ENCODE measurements at places on chromosomes 12 and 14.

DNA sequence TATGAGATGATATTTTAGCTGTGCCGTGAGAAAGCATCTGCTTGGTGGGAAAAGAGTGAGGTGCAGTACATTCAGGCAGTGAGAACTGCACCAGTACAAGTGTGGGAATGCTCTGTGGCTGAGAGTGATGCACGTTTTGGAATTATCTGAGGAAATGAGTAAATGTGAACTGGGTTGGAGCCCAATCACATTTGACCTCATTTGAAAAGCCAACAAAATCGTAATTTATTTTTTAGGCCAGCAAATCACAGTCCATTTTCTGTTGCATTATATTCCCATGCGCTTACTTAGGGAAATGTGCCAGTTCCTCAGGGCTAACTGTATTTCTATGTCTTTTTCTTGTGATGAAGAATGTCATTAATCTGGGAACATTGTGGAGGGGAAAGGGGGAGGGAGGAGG, 77.3 kb downstream of the SNAPC1 start:
- H3K27ac ChIP-seq: no peak overlapping the region
- no peak overlapping the region for H3K4me3 ChIP-seq
- no peaks in the 10 kb centered on the region for H3K27me3 ChIP-seq
- H3K36me3 ChIP-seq: no peaks in the 10 kb centered on the region

DNA sequence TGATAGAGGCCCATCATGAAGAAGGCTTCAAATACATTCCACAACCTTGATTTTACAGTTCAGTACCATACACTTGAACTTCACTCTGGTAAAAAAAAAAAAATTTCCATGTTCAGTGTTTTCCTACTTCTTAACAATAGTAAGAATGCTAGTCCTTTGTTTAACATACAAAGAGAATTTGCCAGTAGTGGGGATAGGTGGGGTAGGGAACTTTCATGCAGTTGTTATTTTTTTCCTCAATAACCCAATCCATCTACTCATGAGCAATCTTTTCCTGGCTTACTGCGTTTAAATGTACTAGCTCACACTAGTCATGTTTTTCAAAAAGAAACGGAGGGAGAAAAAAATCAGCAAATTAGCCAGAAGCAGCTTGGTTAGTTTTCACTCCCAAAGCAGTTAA, 206.1 kb downstream of the PRKD1 start:
- H3K4me3 ChIP-seq: no peak overlapping the region
- H3K27ac ChIP-seq: no peak overlapping the region
- no peaks in the 10 kb centered on the region for H3K36me3 ChIP-seq

- no peak overlapping the region for H3K4me3 ChIP-seq
- no peaks in the 10 kb centered on the region for H3K27me3 ChIP-seq
- no peaks in the 10 kb centered on the region for H3K4me1 ChIP-seq
- H3K36me3 ChIP-seq: no peaks in the 10 kb centered on the region
These were observed 53.7 kb upstream of the DDX11 start for GRCh38 chr12:31019976-31020375.

DNA sequence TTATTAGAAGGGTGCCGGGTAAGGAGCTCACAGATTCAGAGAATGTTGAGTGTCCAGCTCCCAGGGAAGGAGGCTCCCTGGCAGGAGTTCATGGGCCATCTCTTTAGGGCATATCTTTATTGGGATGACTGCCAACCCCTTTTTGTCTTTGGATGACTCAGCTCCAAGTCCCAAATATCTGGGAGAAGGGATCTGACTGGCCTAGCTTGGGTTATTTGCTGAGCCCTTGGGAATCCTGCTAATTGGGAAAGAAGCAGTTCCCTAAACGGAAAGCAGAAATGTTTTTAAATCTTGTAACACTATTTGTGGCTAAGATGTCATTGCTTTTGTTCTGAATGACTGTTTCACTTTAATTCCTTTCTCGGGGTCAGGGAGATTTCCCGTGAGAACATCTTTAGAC, 12.6 kb downstream of the DDX55 start:
- H3K36me3 ChIP-seq: no peaks in the 10 kb centered on the region
- H3K27me3 ChIP-seq: no peaks in the 10 kb centered on the region
- H3K27ac ChIP-seq: no peak overlapping the region
- H3K4me1 ChIP-seq: no peaks in the 10 kb centered on the region
- no peak for DNase-seq

DNA sequence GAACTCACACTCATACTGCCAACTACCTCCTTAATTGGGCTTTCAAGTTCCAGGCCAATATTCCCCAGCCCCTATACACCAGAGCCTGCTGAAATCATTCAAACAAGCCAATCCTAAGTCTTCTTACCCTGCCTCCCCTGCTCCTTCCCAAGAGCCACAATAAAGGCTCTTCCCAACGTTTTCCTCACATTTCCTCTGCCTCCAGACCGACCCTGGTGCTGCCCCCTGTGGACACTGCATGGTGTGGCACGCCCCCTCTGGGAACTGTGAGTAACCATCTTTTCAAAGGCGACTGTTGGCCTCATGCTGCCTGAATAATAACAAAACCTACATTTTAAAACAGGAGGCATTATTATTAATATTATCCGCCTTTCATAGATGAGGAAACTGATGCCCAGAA, 111.6 kb upstream of the NOS1 start:
- H3K4me1 ChIP-seq: no peaks in the 10 kb centered on the region
- H3K27me3 ChIP-seq: no peaks in the 10 kb centered on the region
- no peak for DNase-seq
- H3K4me3 ChIP-seq: no peak overlapping the region
- no peak overlapping the region for H3K27ac ChIP-seq
- no peaks in the 10 kb centered on the region for H3K36me3 ChIP-seq

GRCh38 chr14:51725061-51725460, 73.4 kb downstream of the FRMD6 start:
- no peaks in the 10 kb centered on the region for H3K4me1 ChIP-seq
- no peak overlapping the region for H3K4me3 ChIP-seq
- no peak overlapping the region for H3K27ac ChIP-seq
- H3K36me3 ChIP-seq: peaks cover 75% of the 10 kb centered on the region

Data from vagina (tissue), 2 donors.